NCI-H774 (cell line): ENCODE measurements at places on chromosomes 1 and 21.

DNA sequence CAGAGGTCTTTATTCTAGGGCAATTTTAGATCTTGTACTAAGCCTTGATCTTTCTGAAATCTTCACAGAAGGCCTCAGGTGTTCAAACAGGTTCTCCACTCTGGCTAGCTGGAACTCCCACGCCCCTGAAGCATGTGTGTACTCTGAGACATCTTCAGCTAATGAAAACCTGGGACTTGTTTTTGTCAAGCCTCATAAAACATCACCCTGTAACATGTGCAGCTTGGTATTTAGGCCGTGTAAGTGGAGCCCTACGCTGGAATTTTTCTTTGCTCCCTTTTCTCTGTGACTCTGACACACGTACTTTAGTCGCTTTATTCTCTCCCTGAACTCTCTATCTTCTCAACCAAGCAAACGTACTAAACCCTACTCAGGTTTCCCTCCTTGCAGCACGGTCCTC is 701.9 kb upstream of the ZP4 start:
- no peak for DNase-seq

DNA sequence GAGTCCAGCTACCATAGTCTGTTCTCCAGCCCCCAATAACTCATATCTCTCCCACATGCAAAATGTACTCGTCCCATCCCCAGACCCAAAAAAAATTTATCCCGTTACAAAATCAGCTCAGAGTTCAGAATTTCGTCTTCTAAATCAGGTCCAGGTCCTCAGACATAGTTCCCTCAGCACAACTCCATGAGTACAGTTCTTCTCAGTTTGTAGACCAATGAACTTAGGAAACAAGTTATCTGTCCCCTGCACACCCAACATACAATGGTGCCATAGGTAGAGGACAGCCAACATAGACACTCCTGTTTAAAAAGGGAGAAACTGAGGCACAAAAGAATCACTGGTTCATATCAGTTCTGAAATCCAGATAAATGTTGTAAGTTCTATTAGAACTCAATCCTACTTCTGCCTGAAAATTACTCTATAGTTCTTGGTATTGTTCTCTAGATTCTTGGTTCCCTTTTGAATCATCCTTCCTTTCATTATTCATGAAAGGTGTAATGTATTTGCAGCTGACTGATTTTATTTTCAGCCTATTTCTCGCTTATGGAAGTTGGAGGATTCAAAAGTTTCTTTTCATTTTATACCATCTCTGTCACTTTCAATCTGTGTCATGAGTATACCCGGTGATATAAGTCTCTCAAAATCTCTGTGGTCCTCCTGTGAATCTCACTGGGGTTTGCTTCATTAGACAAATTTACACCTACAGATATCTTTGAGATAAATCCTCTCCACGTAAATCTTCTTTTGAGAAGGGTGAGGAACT is 75.8 kb upstream of the TSPAN2 start:
- no peak for DNase-seq

GRCh38 chr1:157648317-157648716 is 50.4 kb upstream of the FCRL4 start:
- no peak for DNase-seq

DNA sequence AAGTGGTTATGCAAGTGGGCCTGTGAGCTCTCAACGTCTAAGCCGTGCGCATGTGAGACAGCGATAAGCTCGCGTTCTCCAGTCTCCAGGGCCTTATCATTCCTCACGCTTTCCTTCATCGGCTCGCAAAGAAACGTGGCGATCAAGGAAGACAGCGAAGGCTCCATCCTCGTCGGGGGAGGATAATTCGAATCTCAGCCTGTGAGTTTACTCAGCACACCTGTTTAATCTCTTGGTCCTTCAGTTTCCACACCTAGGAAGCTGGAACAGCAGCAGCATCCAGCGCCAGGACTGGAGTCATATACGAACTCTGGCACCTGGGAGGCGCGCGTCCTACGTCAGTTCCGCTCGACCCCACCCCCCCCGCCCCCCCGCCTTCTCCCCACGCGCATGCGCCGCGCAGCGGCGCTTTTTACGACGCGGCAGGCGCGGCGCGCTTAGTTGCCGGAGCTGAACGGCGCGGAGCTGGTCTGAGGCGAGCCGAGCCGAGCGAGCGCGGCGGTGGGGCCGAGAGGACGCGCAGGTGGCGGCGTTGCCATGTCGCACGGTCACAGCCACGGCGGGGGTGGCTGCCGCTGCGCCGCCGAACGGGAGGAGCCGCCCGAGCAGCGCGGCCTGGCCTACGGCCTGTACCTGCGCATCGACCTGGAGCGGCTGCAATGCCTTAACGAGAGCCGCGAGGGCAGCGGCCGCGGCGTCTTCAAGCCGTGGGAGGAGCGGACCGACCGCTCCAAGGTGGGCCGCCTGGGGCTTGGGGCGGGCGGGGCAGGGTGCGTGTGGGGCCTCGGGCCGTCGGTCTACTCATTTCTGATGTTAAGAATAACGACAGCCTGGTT is at the start of gene PITHD1:
PITHD1 (plus strand) TSS at position 440 of the 836 bp plus-strand sequence; CDS start at position 538, 98 bp downstream.
- DNase-seq: peak; percentile 66

DNA sequence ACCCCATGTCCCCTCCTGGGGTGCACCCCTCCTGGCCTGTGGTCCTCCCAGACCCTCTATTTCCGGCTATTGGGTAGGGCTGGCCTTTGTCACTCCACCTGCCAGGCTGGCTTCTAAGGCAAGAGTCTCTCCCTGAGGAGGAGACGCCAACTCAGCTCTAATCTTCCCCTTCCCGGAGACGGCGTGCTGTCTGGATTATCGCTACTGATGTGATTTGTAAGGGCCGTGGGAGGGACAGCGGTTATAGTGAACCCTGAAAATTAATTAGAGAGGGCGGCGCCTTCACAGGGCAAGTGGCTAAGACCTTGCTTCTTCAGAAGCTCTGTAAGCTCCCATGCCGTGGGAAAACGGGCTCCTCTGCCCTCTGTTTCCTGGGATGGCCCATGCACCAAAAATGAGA is 207.0 kb upstream of the VAMP3 start:
- no peak for DNase-seq

DNA sequence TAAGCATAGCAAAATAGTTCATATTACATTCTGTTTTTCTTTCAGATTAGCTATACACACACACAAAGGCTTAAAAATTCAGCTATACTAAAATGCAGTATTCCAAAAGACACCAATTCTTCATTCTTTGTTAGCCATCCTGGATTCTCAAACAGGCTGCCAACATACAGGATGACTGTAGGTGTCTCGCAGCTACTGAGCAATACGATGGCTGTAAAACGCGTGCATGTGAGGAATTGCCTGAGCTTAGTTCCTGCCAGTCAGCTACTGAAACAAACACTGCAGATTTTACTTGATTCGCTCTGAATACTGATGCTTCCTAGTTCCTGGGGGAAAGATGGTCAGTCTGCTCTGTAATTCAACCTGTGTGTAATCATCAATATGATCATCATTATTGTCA is 24.7 kb upstream of the HMGN1 start:
- DNase-seq: no peak

GRCh38 chr1:66168467-66168887 is 365.5 kb upstream of the SGIP1 start:
- DNase-seq: no peak

GRCh38 chr21:18705971-18706370 is 302.4 kb upstream of the TMPRSS15 start:
- DNase-seq: no peak

DNA sequence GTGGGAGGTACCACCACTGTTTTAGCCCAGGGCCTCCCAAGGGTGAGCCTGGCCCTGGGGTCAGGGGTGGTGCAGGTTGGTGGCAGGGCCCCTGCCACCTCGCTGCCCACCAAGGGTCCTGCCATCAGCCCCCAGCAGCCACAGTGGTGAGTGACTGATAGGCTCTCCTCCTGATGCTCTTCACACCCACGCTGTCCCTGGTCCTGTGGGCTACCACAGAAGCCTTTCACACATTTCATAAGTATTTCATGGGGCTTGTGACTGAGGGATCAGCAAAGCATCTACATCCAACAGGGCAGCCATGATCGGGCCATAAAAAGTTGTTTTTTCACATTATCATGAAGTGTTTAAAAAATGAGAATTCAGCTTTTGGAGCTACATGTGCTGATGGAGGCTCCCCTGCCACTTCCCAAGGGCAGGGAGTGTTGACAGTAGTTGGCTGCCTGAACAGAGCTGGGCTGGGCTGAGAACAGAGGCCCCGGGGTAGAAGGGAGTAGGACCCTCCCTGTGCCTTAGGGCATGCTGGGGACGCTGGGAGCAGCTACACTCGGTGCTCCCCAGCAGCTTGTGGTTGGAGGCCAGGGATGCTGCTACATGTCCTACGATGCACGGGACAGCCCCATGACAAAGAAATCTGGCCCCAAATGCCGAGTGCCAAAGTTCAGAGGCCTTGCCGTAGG is 73.1 kb upstream of the TMEM51 start:
- no peak for DNase-seq

DNA sequence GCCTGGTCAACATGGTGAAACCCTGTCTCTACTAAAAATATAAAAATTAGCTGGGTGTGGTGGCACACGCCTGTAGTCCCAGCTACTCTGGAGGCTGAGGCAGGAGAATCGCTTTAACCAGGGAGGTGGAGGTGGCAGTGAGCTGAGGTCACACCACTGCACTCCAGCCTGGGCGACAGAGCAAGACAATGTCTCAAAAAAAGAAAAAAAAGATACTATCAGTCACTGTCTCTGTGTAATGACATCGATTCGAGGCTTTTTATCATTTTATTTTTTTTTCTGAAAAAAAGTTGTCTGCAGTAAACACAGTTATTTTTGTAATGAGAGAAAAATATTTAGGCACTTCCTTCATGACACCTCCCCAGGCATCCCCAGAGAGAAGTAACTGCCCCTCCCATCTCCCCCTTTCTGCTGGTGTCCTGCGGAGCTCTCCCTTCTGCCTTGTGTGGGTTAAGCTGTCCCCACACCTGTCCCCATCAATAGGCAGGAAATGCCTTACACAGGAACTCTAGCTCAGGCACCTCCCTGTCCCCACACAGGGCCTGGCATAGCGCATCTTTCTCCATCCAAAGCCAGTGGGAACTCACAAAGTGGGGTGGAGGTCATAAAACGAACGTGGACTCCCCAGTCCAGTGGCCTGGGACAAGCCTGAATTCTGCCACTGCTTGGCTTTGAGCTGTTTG is 132.0 kb downstream of the SYF2 start:
- no peak for DNase-seq

DNA sequence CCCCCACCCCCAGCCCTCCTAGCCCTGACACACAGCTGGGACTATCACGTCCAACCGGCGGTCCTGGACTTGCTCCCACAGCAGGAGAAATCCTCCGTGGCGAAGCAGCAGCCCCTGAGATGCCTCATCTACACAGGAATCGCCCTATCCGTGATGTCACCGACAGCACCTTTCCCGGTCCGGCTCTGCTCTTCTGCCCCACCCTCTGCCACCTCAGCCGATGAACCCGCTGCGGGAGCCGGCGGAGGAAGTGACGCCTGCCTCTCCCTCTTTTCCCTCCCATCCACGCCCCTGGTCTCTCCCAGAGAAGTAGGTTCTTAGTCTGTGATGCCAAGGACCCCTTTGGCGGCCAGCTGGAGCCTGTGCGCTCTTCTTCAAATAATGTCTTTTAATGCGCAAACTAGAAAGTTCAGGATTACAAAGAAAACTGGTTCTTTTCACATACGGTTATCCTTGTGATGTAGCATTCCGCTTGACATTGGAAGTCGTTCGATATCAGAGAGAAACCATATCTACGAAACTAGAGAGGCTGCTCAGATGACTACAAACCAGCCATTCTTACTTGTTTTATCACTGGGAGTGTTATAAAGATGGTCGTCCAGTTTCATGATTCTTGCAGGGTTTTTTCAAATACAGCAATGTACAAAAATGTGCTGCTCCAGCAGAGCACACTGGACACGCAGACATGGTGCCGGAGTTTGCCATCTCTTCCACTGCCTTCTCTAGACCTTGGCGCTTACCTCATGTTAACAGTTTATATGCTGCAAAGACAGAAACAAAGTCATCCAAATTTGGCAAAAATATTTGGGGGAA is 120.3 kb downstream of the PPIAL4G start:
- peak; percentile 76 for DNase-seq

DNA sequence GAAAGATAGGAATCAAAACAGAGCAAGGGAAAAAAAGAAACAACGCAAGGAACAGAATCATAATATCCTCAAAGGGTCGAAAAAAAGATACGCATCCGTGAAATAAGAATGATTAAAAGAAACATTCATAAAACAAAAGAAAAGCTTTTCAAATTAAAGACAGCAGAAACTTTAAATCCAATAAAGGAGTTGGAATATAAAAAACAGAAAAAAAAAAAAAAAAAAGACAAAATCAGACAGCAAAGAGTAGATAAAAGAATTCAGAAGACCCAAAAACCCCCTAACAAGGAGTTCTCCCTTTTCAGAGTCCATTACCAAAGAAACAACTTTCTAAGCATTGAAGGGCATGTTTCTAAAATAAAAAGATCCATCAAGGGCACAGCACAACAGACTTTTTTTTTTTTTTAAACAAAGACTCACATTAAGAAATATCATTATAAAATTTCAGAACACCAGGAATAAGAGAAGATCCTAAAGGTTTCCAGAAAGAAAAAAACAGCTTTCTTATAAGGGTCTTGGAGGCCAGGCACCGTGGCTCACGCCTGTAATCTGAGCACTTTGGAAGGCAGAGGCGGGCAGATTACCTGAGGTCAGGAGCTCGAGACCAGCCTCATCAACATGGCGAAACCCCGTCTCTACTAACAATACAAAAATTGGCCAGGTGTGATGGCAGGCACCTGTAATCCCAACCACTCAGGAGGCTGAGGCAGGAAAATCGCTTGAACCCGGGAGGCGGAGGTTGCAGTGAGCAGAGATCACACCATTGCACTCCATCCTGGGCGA is 44.7 kb downstream of the ENAH start:
- DNase-seq: no peak

DNA sequence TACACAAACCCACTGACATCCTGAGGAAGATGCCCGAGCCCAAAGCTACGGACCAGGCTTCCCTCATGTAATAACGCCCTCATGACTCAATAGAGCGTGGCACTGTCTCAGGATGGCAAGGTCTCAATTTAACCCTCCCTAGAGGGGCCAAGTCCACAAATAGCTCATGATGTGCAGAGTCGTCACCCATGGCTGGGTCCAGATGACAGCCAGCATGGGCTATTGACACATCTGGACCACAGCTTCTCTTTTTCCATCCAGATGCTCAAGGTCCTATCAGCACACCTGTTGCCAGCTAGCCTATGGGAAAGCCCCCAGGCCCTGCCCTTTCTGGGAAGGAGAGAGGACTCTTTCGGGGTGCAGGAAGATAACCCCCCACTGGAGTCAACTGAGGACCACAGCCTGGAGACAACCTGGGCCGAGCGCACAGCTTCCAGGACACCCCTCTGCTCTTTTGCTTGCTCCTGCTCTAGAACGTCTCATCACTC is 2.8 kb downstream of the LAPTM5 start:
- DNase-seq: no peak

DNA sequence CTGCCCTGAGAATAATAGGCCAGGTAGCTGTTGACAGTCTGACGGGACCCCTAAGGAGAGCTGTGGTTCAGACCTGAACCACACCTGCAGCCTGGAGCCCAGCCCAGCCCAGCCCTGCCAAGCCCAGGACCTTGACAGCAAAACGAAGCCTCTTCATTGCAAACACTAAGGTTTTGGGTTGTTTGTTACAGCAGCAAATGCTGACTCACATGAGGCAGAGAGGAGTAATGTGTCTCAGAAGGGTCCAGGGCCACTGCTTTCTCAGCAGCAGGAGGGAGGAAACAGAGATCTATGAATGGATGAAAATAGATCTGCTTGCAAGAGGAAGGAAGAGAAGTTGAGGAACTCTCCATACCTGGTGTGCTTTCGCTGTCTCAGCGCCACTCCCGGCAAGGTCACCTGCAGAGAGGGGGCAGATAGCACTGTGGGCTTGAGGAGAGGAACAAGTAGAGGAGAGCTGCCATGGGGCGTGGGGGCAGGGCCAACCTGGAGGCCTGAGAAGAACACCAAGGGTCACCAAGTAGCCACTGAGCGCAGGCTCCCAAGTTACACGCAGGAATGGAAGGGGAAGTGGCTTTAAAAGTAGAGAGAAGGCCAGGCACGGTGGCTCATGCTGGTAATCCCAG is 127.2 kb downstream of the ZNF281 start:
- no peak for DNase-seq
